ENCODE measurements at places on chromosomes 12 and 14.

DNA sequence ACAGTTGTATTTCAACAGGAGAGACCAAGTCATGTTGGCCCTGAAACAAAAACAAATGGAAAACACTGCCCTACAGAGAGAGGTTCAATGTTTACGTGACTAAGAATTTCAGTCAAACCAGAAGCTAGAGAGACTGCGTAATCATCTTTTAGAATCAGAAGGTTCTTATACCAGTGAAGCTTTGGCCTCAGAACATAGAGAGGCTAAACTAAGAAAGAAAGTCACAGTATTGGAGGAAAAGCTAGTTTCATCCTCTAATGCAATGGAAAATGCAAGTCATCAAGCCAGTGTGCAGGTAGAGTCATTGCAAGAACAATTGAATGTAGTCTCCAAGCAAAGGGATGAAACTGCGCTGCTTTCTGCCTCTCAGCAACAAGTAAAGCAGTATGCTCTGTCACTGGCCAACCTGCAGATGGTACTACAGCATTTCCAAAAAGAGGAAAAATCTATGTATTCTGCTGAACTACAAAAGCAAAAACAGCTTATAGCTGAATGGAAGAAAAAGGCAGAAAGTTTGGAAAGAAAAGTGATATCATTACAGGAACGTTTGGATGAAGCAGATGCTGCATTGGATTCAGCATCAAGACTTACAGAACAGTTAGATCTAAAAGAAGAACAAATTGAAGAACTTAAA lies 32.5 kb upstream of the NUAK1 start:
- no peak for DNase-seq

DNA sequence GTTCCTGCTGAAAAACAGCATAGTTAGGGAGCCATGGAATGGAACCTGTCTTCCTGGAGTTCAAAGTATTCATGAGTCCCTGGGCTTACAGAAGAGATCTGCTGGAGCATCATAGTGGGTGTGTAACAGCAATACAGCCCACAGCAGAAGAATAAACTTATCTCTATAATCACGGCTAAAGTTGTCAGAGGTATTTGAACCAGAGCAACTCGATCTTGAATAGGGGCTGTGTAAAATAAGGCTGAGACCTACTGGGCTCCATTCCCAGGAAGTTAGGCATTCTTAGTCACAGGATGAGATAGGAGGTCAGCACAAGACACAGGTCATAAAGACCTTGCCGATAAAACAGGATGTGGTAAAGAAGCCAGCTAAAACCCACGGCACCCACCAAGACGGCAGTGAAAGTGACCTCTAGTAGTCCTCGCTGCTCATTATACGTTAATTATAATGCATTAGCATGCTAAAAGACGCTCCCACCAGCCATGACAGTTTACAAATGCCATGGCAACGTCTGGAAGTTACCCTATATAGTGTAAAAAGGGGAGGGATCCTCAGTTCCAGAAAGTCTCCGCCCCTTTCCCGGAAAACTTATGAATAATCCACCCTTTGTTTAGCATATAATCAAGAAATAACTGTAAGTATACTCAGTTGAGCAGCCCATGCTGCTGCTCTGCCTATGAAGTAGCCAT lies 223.4 kb downstream of the PCNX1 start:
- DNase-seq = no peak

DNA sequence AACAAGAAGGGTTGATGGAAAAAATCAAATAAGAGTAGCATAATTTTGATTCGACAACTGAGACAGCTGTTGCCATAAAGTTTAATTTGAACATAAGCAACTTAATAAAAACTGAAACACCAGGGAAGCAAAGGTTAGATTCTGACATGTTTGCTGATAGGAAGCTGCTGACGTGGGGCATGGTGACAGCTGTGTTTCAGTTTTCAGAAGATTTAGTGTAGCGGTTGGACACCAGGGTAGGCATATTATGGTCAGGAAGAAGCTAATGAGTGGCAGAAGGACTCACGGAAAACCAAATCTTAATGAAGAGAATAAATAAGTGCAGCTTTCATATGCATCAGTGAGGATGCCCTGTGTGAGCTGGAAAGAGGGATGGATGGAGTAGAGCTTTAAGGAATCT lies 336.7 kb upstream of the RPL10L start:
- DNase-seq = no peak

DNA sequence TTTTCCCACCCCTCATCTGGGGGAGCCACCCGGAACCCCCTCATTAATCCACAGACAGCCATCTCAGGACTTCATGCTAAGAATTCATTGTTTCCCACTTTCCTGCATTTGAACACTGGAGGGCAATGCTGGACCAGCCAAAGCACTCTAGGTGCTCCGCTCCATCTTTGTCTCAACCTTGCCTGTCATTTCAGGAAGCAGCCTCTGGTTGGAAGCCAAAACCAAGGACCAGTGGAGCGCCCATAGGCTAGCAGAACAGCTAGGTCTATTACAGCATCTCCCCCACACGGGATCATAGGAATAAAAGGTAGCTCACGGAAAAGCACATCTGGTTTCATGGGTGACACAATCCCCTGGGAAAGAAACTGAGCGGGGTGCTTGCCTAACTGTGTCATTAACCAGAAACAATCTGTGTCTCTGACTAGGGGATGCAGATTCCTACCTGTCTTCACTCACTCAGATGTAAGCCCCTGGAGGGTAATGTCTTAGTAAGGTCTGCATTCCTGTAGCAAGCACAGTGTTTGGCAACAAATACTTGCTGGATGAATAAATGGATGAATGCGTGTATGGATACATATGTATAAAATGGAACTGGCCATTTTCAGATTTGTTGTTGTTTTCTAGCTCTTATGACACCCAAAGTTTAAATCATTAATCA lies 197.0 kb downstream of the DAD1 start:
- DNase-seq = no peak

DNA sequence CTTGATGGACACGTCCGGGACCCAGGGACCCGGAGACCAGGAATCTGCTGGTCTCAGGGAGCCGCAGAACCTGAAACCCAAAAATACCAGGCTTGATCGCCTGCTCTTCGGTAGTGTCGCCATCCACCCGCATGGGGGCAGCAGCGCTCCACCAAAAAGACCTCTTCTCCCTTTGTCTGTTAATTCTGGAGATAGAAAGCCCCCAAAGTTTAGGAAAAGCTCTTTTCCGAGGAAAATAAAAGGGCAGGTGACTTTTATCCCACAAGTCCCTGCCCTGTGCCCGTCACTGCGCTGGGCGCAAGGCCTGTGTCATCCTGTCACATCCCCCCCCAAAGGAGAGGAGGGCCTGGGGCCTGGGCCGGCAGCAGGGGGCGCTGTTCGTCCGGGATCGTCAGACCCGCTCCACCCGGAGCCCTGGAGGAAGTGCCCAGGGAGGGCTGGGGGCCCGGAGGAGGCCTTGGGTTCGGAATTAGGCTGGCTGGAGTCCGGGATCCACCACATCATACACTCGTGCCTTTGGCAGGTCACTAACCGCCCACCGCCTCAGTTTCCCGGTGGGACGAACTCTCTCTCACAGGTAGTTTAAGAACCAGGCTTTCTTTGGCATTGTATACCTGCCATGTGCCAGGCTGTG lies 31.9 kb downstream of the DAD1 start:
- DNase-seq = peak; percentile 80

DNA sequence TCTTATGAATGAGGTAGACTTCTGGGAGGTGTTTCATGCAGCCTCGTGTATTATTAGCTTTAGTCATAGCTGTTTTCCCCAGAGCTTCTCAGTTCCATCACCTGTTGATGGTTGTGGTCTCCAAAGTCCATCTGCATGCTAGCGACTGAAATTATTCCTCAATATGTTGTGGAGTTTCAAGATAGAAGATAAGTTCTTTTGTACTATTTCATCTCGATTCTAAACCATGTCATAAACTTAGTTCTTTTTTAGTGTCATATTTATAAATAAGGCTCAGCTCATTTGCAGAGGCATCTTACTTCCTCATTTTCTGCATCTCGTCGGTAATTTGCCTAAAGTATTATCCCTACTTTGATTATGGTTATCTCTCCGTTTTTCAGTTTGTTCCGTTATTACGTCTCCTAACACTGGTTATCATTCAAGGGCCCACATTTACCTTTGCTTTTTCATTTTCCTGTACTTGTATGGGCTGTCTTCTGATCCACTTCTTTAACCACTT lies 119.1 kb downstream of the ITPR2 start:
- DNase-seq = no peak

Measured in NCI-H1417 (cell line).